ENCODE measurements at places on chromosomes 1 and 21.

- DNase-seq = no peak
Measured at GRCh38 chr1:167126811-167127210, 32.9 kb downstream of the STYXL2 start.

DNA sequence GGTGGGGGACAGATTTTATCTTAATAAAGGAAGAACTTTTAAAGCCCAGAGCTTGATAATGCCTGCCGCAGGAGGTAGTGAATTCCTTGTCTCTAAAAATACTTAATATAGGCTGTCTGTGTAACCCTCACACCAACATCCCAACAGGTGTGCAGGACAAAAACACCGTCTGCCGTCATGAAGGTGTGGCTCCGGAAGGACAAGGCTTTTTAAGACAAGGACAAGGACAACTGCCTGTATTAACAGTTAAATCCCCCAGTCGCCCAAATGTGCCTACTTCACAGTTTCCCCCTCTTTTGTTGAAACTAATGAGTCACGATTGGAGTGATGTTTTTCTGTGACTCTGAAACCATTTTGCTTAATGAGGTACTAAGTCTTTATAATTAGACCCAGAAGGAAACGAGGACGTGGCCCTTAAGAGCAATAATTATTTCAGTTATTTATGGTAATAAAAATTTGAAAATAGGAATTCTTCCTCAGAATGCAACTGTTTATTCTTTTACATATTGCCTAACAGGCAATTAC, 27.3 kb upstream of the SPATA6 start:
- DNase-seq = no peak

- no peak for DNase-seq
Measured at GRCh38 chr1:121517586-121518230, 332.9 kb downstream of the SRGAP2C start.

DNA sequence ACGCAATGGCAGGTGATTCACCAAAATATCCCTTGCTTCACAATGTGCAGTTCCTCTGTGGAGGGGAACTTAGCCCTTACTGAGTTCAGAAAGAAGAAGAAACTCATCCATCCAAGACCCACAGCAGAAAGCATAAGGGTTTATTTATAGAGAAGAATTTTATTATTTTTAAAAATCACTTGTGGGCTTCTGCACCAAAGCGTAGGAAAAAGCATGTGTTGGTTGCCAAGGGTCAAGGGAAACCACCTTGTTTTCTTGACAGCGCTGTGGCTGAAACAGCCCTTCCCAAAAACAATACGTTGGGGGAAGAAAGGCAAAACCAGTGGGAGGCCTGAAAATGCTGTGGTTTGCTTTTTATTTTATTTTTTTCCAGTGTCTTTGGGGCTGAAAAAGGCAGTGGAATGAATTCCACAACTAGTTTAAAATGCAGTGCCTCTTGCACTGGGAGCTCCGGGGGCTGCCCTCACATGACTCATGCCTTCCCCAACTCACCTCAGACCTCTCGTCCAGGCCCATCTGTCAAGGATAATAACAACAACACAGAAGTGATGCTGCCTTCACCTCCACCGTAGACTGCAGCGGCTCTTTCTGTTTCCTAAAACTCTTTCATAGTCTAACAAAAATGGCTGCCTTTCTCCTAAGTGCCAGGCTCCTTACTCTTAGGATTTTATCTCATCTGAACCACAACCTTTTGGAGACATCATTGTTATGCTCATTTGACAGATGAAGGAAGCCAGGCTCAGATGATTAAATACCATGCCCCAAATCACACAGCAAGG, 224.2 kb upstream of the JUN start:
- DNase-seq = peak; percentile 3

GRCh38 chr1:185917646-185918045, 183.5 kb downstream of the HMCN1 start:
- no peak for DNase-seq

DNA sequence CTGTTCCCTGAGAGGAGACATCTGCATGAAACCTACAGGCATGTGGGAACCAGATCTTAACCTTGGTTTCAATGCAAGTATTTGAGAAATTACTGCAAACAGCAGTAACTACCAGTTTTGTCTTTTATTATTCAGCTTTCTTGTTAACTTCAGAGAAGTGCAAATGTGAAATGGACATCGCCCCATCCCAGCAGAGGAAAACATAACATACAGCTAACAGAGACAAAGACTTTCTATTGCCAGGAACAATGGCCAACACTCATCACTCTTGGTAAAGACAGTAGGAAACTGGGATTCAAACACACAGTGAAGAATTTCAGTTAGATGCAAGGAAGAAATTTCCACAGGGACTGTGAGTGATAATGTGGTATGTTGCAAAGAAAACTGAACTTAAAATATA, 115.1 kb downstream of the SLC30A10 start:
- no peak for DNase-seq

DNA sequence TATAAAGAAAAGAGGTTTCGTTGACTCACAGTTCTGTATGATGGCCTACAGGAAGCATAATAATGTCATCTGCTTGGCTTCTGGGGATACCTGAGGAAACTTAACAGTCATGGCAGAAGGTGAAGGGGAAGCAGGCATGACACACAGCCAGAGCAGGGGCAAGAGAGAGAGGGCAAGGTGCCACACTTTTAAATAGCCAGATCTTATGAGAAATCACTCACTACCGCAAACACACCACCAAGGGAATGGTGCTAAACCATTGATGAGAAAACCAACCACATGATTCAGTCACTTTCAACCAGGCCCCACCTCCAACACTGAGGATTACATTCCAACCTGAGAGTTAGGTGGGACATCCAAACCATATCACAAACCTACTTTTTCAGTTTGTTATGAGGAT, 245.9 kb upstream of the SGIP1 start:
- DNase-seq = no peak

DNA sequence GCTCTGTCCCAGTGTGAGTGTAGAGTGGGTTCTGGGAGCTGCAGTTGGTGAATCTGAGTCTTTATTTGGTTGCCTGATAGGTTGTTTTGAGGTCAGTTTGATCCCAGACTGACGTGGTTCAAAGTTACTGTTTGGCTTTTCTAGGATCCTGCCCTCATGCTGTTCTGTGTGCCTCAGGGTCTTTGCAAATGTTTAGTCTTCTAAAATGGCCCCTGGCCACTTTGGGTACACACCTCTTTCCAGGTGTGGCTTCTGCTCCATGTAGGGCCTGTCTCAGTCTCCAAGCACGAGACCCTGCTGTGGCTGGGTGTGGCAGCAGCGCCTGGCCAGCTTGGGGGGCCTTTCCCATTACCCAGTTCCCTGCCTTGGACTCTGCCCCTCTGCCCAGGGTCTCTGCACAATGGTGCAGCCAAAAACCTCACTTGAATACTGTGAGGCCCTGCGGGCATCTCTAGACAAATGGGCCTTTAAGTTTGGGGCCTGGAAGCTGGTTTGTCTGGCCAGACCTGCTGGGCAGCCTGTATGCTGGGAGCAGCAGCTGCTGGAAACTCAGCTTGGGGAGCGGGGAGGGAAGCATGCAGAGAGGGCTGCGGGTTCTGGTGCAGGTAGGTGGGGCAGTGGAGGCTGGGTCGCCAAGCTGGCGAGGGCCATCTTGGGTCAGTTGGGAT, 5.6 kb downstream of the PTPRF start:
- DNase-seq = no peak

GRCh38 chr21:31914472-31914871, 41.7 kb downstream of the HUNK start:
- no peak for DNase-seq

DNA sequence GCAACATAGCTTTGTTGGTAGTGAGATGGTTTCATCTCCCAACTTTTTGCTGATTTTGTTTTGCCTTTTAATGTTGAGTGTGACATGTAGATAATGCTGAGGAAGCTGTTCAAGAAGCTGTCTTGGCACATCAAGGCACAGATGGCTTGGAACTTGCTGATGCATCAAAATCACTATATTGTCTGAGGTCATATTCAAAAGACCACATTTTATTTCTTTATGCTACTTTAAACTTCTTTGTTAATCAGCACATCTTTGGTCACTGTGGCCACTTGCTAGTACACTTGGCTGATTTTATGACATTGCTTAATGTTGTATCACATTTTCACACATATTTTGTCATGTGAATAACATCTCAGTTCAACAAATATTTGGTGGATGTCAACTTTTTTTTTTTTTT, 87.1 kb upstream of the BCL10 start:
- DNase-seq = no peak

DNA sequence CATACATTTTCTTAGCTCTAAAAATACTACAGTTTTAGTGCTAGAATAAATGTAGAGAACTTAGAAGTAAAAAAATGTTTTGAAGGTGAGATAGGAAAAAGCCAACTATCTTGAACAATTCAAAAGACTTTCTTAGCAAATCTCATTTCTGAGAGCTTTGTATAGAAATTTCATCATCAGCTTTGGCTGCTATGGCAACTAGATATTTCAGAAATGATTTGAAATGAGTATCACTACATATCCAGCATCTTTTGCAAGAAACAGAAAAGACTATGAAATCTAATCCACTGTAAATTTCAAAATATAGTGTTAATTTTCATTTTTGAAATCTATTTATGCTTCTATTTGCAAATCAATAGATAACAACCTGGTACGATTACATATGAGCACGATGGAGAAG, 57.7 kb downstream of the RGS7 start:
- DNase-seq = no peak

GRCh38 chr1:99621340-99621901, 24.5 kb upstream of the PALMD start:
- DNase-seq = no peak

DNA sequence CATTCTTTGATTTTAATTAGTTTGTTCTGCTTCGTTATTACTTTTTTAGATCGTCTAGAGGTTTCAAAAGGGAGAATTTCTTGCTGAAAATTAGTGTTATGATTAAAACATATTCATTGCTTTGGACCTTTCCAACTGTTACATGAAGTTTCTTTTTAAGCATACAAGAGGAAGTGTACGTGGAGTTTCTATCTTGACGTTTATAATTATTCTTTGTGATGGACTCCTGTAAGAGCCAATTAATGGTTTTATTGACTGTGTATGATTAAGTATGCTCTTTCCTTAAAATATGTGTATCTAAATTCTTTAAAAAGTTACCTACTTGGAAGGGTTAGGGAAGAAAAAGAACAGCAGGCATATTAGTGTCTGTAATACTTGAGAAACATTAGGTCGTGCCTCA, 37.8 kb downstream of the SPEN start:
- no peak for DNase-seq

- no peak for DNase-seq
Measured at GRCh38 chr1:219266524-219266923, 92.8 kb downstream of the LYPLAL1 start.

- DNase-seq = no peak
Measured at GRCh38 chr1:29856340-29857114, 620.2 kb downstream of the PTPRU start.

- no peak for DNase-seq
Measured at GRCh38 chr1:205672395-205672889, 7.9 kb downstream of the SLC45A3 start.

DNA sequence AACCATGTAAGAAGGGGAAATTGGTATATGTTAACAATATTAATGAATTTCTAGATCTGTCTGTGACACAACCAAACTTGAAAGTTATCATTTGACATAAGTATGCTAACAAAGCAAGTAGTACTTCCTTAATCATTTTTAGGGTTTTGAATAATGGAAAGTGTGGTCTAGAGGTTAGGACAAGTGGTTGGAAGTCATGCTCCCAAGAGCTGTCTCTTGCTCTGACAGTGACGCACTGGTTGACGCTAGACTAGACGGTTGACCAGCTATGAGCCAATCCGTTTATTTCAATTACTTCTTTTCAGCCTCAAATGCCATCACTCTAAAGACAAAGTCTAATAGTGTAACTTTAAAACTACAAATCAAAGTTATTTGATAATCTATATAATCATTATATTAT, 20.7 kb upstream of the RGS1 start:
- no peak for DNase-seq

DNA sequence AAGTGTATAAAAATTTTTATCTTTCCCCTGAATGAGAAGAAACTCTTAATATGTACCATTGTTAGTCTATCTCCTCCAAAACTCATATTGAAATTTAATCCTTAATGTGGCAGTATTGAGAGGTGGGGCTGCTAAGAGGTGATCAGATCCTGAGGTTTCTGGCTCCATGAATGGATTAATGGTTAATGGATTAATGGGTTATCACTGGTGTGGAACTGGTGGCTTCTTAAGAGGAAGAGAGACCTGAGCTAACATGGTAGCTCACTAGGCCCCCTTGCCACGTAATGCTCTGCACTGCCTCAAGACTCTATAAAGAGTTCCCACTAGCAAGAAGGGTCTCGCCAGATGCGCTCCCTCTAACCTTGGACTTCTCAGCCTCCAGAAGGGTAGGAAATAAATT, 70.6 kb upstream of the ZBTB18 start:
- no peak for DNase-seq

GRCh38 chr1:241647658-241648057, 4.4 kb upstream of the WDR64 start:
- no peak for DNase-seq

DNA sequence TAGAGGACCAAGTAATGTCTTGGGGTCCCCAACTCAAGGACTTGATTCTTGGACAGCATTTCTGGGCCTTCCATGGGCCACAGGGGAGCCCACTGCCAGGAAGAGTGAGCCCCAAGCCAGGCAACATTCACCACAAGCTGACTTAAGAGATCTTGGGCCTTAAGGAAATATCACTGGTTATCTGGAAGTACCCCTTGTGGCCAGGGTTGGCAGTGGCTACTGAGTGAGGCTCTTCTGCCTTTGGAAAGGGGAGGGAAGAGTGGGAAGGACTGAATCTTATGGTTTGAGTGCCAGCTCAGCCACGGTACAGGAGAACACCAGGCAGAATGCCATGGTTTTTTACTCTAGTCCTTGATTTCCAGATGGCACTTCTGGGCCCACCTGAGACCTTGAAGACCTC, 228.9 kb upstream of the RGS18 start:
- no peak for DNase-seq

- no peak for DNase-seq
Measured at GRCh38 chr21:35982717-35983116, 77.6 kb downstream of the SETD4 start.

- DNase-seq = no peak
Measured at GRCh38 chr1:213123087-213123486, 72.0 kb downstream of the RPS6KC1 start.

GRCh38 chr1:97084546-97084945, 363.0 kb downstream of the PTBP2 start:
- DNase-seq = no peak

GRCh38 chr1:63248216-63248615, 74.2 kb upstream of the FOXD3 start:
- DNase-seq = no peak

DNA sequence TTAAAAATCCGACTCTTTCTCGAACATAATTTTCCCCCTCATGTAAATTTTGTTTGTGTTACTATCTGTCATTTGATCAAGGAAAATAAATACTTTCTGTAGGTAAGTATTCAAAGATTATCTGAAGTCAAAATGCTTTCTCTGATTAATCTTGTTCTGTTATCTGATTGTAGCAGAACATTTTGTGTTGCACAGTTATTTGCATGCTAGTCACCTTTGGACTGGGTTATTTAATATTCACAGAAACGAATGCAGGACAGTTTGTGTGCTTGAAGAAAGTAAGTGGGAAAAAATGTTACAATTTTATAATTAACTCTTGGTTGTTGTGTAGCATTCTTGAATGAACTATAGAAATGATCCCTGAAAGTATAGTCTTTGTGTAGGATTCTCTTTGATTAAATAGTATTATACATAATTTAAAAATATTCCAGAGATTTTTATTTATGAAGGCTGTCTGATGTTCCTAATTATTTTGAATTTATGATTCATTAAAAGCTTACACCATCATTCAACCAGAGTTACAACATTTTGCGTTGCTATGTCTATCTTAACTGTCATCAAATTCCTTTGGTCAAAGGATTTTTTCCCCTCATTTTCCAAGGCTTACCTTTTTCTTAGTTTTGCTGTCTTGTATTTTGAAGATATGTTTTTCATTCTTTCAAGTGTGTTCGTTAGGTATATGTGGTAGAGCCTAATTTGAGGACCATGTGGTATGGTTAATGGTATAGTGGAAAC, 176.6 kb downstream of the GIPC2 start:
- no peak for DNase-seq
